ENCODE measurements at places on chromosomes 6 and 20. TPM values are rescaled to one million over a fixed set of nuclear protein-coding genes. Genes with fewer than 3 reads are reported as not detected.

The PLCB4 gene
- total RNA-seq = 0.29 TPM

The PKHD1 gene
- total RNA-seq = not detected

The TM9SF4 gene
- total RNA-seq = 39.5 TPM

The CSE1L gene
- total RNA-seq = 34.8 TPM

The KCNK16 gene
- total RNA-seq = not detected

The SLC22A2 gene
- not detected for total RNA-seq

The GABRR2 gene
- total RNA-seq = not detected

The DLGAP4 gene
- total RNA-seq = 32.3 TPM

The LRFN2 gene
- not detected for total RNA-seq

The SLC12A5 gene
- not detected for total RNA-seq

The HLA-DRA gene
- not detected for total RNA-seq

The ABHD16A gene
- total RNA-seq = 19.1 TPM

The SPATA25 gene
- total RNA-seq = 1.7 TPM

The PEX6 gene
- total RNA-seq = 21.8 TPM

The FAM184A gene
- total RNA-seq = 0.83 TPM

The CCDC170 gene
- 0.31 TPM for total RNA-seq

The CTCFL gene
- not detected for total RNA-seq

The GPX5 gene
- total RNA-seq = not detected

The GPLD1 gene
- 0.44 TPM for total RNA-seq

The GPR6 gene
- total RNA-seq = not detected

The UBE2C gene
- total RNA-seq = 10.7 TPM

The ECT2L gene
- total RNA-seq = 0.20 TPM

The RHAG gene
- not detected for total RNA-seq

The MROH8 gene
- total RNA-seq = 1.3 TPM

The OXT gene
- total RNA-seq = not detected

The OPRM1 gene
- total RNA-seq = not detected

The WFDC2 gene
- not detected for total RNA-seq

The LY86 gene
- not detected for total RNA-seq

The BICRAL gene
- 6.6 TPM for total RNA-seq

All from cardiac ventricle fibroblast (primary cell).